ENCODE measurements at places on chromosomes 2 and 18.

GRCh38 chr18:48621815-48622555, 83.2 kb downstream of the CTIF start:
- DNase-seq: no peak

DNA sequence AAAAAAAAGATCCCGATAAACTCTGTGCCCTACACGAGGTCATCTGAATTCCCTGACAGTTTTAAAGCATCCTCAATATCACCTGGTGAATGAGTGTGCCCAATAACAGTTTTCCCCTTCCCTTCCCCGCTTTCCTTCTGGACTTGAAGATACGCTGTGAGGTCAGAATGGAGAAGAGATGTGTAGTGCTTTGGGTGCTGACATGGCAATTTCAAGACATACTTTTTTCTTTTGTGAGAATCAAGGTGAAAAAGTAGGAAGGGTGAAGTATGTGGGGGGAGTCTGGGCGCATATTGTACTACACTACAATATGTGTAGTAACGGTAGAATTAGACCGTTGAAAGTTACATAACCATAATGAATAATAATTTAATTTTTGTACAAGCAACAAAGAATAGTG, 21.7 kb downstream of the DNAJC27 start:
- DNase-seq: no peak

DNA sequence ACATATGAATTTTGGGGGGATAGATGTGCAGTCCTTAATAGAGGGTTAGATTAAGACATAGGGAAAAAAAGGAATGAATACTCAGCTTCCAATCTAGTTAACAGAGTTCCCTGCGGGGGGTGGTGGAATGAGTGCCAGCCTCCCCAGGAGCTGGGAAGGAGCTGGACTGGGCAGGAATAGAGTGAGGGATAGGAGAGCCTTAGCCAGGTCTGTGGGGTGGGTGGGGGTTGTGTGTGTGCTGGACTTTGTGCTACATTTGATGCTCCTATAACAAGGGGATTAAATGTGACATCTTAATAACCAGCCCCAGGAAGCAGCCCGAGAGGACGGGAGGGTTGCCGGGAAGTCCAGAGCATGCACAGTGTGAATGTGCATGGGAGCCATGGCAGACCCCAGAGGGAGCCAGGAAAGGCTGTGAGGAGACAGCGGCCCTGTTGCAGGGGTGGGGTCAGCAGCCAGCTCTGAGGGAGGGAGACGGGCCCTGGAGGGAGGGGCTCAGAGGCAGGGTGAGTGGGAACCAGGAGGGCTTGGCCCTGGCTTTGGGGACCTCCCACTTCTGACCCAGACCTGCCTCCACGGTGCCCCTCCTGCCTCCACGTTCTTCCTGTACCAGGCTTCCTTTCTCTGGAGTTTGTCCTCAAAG, 3.6 kb upstream of the MBP start:
- no peak for DNase-seq

DNA sequence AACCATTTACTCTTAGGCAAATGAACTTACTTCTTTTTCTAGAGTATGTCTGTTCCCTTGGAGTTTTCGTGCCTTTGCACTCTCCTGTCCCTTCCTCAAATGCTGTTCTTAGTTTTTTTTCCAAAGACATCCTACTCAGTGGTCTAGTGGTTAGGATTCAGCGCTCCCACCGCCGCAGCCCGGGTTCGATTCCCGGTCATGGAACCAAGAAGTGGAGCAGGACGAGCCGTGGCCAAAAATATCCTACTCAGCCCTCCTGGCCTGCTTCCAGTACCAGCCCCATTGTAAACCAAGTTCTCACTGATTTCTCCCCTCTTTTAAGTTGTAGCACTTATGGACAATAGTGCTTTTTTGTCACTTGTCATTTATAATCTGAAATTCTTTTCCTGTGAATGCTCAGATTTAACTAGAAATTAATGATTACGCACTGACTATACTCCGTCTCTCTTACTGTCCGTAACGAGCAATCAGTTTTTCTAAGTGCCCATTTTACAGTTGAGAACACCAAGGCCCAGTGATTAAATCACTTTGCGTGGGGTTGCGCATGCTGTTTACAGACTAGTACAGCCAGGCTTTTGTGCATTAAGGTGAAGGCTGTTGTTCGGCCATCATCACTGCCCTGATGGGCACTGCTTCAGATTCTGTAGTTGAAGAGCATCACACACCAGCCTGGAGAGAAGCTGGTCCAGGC, 17.9 kb downstream of the GREB1 start:
- no peak for DNase-seq

DNA sequence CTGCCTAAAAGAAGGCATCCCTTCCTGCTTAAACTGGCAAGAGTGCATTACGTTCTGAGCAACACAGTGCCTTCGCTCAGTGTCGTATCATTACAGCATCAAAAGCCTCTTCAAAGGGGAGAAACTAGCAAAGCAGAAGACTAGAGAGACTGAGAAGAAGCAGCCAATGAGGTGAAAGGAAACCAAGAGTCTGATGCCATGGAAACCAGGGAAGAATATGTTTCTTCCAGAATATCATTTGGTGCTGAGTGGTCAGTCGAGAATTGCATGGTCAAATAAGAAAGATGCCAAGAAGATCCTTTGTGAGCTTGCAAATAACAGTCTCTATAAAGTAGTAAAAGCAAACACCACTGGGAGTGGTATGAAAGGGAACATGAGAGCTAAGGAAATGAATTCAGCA, 312.1 kb upstream of the CHST9 start:
- no peak for DNase-seq

GRCh38 chr2:125418483-125418882, 1237.5 kb upstream of the GYPC start:
- DNase-seq: no peak

DNA sequence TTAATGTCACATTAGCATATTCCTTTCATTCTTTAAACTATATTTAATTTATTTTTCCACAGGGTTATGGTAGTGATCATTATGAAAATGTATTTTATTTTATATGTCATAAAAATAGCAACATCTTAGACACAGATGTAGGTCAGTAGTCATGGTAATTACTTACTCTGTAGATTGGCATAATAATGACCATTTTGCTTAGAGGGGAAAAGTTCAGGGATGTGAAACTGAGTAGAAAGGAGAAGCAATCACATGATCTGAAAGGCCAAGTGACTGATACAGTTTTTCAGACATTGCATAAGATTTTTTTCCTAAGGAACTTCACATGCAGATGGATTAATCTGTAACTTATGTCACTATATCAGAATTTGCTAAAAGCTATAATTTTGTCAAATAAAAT, 286.9 kb downstream of the CTNNA2 start:
- no peak for DNase-seq

DNA sequence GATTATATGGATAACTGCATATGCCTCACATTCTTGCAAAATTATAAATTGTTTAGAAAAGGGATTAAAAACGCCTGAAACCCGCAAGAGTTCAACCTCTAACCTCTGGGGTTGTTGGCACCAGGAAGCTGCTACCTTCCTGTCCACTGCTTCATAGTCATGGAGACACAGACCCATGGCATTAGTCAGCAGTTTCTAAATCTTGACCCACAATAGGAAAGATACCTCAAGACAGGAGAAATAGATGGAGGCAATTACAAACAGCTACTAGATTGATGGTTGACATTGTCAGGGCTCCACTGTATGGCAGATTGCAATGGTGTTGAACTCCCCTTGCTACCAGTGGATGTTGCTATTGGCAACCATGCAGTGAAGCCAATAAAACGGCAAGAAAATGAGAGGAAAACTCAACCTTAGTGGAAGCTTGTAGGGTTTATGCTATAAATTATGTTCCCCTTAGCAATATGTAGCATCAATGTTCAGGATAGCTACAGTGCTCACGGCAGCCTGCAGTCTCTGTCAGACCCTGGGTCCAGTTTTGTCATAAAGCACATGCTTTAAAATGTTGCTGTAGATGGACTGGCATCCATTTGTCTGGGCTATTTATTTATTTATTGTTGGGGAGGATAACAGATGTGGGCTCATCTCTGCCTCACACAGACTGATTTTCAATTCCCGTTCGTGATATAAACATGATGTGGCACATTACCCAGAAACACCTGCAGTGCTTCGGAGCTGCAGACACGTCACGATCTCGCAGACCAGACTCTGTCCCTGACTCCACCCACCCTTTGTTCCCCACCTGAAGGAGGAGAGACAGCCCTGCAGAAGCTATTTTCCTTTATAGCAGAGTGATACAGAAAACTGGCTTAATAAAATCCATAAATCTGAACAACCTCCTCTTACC, 233.4 kb downstream of the AGPS start:
- no peak for DNase-seq

DNA sequence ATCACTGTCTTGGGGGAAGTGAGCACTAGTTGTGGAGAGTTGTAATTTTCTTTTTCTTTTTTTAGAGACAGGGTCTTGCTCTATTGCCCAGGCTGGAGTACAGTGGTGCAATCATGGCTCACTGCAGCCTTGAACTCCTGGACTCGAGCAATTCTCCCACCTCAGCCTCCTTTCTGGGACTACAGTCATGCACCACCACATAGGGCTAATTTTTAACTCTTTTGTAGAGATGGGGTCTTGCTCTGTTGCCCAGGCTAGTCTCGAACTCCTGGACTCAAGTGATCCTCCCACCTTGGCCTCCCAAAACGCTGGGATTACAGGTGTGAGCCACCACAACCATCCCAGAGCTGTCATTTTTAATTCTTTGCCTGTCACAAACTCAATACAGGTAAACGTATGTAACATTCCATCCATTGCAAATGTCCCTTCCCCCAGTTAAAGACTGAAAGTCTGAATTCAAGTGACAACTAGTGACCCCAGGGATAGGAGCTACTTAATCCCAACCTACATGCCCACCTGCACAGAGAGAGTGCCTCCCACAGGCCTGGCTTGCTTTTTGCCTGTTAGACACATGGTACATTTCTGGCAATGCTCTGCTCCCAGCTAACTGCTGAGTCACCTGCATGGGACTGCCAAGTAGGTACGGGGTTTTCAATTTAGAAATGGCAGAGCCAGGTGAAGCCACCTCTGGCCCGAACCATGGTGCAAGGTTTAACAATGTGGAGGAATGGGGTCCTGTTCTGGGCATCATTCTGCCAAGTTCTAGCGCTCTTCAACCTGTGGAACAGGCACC, 60.6 kb downstream of the CYB5A start:
- DNase-seq: no peak

DNA sequence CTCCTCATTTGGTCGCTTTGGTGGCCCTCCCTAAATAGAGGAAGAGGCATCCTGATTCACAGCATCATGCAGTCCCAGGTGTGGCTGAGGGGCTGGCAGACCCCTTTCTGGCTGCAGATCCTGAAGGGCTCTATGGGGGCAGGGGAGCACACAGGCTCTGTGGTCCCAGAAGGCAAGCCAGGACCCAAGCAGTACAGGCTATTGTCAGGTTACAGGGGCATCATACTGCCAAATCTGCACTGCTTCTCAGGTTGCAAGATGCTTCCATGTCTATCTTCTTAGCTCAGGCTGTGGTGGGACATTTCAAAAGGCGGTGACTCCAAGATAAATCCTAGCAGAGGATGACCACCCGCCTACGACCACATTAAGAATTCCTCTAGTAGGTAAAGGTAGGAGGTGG, 54.3 kb downstream of the TTC32 start:
- DNase-seq: no peak

DNA sequence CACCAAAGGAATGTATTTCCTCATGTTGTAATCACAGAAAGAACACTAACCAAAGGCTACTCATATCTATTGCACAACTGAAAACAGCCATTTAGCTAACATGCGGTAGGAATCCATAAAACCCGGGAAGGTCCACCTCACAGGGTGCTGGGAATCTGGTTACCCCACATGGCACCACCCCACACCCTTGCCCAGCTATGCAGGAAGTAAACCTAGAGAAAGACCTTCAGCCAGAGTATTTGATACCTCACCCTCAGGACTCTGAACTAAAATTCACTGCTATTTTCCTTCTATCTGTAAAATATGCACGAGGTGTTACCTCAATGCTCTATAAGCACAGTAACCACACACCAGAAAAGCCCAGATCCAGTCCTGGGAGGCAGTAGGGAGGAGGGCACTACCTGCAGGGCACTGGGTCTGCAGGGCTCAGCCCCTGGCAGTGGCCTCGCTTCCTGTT, 45.8 kb downstream of the PTPN2 start:
- DNase-seq: peak; percentile 20

- DNase-seq: no peak
These were observed 50.7 kb downstream of the GALNT14 start for GRCh38 chr2:31087491-31087890.

- DNase-seq: no peak
These were observed 32.0 kb downstream of the ERCC3 start for GRCh38 chr2:127261804-127262406.

DNA sequence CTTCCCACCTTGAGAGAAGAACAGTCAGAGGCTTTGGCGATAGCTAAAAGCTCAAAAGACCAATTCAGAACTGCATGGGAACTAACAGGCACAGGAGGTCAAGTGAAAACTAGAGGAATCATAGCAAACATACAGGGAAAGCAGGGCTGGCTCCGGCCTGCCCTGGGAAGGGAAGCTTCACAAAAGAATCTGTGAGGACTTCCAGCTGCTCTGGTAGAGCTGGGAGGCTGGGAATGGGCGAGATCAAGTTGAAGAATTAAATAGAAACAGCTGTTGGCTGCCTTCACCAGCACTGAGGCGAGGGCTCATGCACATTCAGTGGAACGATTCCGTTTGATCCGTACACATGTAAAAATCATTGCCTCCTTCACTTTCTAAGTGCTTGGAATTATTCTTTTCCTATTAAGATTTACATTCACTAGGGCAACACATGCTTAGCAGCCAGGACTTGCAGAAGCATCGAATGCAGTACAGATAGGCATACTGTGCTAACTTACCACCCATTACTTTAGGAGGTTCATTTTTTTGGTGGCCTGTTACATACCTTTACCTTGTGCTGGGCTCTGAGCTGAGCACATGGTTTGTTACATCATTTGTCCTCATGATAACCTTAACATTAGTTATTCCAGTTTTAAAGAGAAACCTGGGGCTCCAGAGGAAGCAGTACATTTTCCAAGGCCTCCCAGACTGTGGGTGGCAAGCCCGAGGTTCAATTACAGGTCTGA, 125.4 kb upstream of the RNF152 start:
- peak; percentile 77 for DNase-seq

DNA sequence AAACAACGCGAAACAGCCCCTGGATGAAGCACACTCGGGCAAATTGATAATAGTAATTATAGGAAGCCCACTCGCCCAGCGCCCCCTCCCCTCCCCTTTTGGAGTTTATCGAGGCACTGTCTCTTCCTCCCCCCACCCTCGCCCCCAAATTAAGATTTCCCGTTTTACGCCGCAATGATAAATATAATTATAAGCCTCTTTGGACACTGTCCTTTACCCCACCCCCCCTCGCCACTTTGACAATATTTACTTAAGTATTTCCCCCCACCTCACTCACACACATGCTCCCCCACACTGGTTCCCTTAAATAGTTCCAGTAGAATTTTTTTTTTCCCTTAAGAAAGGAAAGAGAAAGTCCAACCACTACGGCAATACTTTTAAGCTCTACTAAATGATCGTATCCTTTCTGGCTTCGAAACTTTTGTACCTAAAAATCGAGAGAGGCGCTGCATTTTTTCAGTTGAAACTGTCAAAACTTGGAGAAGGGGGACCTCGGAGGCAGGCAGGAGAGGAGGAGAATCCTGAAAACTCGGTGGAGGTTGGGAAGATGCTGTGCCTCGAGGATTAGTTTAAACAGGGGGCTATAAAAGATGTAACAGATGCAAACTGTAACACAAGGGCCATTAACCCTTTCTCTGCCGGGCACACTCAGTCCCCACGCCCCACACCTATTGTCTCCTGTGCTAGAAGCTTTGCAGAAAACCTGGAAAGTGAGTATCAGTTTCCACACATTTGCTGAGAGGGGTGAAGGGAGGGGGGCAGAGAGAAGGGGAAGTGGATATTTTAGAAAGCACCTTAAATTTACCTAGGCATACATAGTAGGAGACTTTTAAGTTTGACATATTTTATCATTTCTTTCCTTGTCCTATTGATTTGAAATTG, 1.8 kb downstream of the ZEB2 start:
- no peak for DNase-seq
